ENCODE measurements at places on chromosomes 7 and 10.

DNA sequence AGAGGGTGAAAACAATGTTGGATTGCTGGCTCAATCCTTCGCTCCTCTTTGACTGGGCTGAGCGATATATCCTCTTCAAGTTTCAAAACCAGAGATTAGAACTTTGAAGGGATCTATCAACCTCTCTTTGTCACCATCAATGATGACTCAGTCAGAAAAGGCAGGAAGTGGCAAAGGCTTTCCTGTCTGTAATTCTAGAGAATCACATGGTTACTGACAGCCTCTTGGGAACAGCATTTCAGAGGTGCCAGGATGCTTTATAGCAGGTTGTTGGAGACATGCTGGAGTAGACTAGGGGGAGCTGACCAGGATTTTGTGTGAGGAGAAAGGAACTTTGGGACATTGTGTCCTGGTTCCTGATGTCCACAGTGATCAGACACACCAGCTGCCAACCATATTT, 81.3 kb downstream of the PRKCQ start:
- no peak for DNase-seq

DNA sequence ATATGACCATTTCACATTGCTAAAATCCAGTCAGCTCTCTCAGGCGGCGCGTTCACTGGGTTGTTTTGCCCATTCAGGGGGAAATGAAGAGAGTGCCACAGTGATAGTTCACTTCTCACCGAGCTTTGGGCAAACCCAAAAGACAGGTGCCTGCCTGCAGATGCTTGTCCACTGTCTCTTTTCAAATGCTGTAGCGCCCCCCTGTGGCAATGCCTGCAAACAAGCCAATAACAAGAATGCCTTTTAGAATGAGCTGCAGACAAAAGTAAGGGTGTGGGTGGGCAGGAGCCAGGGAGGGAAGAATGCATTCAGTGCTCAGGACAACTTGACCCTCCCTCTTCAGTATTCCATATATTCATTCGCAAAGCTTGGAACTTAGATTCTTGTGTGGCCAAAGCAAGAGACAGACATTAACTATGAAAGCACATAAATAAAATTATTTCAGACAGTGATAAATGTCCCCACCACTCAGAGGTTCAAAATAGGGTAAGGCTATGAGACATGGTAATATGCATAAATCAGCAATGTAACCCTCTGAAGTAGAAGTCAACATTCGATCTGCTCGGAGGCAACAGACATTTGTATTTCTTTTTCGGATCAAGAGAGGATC, 86.9 kb downstream of the JAZF1 start:
- no peak for DNase-seq

DNA sequence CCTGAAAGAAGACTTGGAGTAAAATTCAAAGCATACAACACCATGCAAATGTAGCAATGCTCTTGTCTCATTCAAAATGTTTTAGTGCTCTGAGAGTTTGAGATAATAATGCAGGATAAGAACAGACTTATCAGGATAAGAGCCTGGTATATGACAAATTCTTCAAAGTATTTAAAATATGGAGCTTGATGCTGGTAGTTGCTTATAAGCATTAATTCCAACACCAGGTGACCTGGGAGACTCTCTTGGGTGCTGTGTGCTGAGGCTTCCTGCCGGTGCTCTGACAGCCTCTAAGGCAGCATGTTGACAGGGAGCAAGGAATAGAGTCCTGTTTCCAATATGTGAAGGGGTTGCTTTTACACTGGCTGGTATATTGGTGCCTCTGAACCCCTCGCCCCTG, 34.8 kb upstream of the SLC26A5 start:
- DNase-seq = no peak

- no peak for DNase-seq
These were observed 91.6 kb upstream of the ANLN start for GRCh38 chr7:36298106-36298505.

DNA sequence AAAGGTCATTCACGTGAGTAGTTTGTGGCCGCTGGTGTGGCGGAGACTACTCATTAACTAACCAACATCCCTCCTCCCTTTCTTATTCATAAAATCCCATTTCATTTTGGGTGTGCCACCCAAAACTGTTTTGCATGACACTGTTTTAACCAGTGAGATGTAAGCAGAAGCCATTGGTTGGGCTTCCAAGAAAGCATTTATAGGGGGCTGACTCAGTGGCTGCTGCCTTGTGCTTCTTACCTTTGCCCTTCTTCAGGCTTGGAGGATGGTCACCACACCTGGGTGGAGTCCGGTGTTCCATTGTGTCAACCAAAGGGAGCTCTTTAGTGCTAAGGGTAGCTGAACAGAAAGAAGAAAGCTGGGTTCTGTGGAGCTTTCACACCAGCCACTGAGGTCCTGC, 37.2 kb upstream of the EPC1 start:
- no peak for DNase-seq

- no peak for DNase-seq
These were observed 98.2 kb downstream of the KIAA1217 start for GRCh38 chr10:24307116-24307515.

DNA sequence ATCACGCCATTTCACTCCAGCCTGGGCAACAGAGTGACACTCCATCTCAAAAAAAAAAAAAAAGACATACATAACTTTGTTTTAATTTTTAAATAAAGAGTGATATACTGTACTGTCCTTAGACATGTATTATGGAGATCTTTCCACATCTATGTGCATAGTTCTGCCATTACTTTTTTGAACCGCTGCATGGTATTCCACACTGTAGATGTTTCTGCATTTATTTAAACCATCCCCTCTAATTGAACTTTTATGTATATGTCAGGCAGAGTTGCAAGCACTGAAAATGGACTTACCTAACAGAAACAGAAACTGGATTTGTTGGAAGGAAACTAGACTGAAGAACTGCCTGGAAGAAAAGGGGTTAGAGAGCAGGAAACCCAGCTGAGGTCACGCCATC, 8.5 kb upstream of the ARHGAP19 start:
- DNase-seq = no peak

DNA sequence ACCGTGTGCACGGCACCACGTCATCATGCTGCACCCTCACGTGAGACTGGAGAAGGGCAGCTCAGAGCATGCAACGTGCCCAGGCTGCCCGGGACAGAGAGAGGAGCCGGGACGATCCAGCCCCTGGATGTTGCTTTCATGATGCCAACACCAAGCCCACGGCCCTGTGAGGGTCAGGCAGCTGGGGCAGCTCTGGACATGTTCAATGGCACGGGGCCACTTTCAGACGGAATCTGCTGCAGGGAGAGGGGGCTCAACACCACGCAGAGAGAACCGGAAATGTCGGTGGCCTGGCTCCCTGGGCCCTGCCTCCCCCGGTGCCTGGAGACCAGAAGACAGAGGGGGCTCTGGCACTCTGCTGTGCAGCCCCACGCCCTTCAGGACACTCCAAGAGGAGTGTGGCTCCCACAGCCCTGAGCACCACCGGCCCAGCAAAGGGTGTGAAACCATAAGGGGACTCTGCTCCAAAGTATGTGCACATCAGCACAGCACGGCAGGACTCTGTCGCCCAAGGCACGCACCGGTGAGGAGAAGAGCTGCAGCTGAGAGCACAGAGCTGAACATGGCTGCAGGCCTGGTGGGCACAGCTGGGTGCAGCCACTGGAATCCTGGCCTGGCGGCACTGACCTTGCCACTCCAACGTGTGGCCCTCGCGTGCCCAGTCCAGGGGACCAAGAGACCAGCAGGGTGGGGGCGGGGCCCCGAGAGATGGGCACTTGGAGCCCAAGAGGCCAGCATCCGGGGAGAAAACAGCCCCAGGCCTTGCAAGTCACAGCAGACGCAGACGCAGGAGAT, 70.3 kb upstream of the PDGFA start:
- DNase-seq = no peak

DNA sequence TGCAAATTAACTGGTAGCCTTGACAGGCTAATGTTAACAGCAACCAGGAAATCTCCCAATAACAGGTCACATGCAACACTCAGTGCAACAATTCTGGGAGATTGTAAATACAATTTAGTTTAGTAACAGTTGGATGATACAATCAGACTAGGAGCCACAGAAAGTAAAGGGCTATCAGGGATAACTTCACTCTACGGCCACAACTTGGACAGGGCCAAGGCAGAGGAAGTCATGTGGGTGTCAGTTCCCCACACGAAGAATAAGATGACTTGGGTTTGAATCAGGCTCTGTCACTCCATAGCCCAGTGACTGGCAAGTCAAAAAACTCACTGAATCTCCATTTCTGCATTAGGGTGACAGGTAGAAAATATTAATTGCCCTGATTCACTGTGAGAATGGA, 217.3 kb upstream of the CCDC6 start:
- DNase-seq = no peak

GRCh38 chr7:101743995-101744360, 73.4 kb upstream of the CUX1 start:
- DNase-seq = no peak

GRCh38 chr10:130470973-130471372, 334.8 kb downstream of the GLRX3 start:
- no peak for DNase-seq

GRCh38 chr7:129083525-129083924, 28.6 kb upstream of the TNPO3 start:
- DNase-seq = no peak

- no peak for DNase-seq
These were observed 124.2 kb downstream of the GNAT3 start for GRCh38 chr7:80387634-80388193.
